Inflammatory macrophage (primary cell): ENCODE measurements at places on chromosomes 12 and 14.
A peak's percentile ranks its signal among the peaks of the same experiment; 100 is the strongest.

DNA sequence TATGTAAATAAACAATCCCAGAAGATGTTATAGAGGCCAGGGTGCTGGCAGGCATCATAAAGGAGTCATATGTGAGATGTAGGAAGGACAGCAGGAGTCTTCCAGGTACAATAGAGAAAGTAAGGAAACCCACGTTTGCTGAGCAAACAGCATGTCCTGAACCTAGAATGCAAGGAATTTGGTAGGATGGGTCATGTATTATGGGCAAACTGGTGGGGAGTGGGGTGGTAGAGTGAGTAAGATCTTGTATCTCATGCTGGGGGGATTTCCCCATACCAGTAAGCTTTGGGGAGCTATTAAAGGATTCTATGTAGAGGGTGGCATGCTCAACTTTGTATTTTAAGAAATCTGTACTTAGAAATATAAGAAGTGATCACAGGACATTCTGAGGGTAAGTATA is 41.0 kb downstream of the CDKL1 start:
- no peak for DNase-seq

GRCh38 chr12:92624236-92624635 is 78.6 kb upstream of the PLEKHG7 start:
- DNase-seq, result no peak

DNA sequence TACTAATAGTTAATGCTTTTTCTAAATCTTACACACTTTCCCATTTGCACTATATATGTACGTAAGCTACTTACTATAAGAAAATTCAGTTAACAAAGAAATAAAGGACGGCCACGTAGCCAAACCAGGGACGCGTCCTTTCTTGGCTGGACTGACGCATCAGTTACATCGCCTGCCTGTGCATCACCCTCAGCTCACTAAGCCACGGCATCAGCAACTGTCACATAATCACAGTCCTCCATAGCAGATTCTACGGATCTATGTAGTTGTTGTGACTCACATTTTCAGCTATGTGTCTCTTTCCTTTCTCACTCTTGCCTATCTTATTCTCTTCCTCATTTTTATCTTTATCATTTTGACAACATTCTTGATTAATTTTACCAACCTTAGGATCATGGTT is 38.1 kb upstream of the C12orf50 start:
- DNase-seq, result no peak

- no peak for DNase-seq
Measured at GRCh38 chr12:42985506-42985905, 396.0 kb upstream of the PRICKLE1 start.

DNA sequence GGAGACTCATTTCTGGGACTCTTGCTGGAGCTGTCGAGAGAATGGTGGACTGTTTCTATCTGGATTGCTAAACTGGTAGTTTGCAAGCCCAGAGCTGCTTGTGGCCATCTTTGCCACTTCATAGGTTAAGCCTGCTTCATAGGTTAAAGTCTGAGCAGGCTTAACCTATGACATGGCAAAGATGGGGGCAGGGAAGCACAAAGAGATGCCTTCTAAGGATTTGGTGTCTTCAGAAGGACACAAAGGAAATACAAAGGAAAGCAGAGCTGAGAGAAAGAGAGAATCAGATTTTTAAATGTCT is 78.4 kb upstream of the MAX start:
- DNase-seq, result no peak

DNA sequence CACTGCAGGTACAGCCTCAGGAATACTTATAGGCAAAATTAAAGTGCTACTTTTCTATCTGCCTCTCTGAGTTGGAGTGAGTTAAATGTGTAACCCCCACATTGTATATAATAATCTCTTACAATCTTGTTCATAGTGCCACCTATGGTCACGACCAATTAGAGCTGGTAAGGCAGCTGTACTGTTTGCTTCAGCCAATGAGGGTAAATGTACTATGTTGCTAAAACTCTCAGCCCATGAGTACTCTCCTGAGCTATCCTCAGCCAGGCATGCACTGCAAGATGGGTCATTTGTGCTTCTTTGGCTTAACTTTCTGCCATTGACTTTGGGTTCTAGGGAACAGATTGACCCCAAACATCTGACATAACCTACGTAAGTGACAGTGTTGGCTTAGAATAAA is 15.0 kb upstream of the MDM2 start:
- DNase-seq, result peak; percentile 85

DNA sequence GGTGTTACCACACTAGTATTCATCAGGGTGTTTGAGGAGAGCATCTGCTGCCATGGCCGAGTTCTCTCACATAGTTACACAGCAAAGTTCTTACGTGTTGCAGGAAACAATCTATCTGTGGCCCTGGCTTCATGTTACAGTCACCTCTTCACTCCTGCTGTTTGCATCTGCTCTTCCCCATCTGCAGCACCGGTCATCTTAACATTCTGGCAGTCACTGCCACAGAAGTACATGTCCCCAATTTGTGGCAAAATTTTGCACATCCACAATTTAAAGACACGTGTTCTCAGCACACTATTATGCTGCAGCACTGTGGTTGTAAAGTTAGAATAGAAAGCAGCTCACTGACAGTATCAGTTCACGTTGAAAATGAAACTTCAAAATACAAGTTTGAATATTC is 23.2 kb downstream of the MAPK1IP1L start:
- DNase-seq, result no peak

DNA sequence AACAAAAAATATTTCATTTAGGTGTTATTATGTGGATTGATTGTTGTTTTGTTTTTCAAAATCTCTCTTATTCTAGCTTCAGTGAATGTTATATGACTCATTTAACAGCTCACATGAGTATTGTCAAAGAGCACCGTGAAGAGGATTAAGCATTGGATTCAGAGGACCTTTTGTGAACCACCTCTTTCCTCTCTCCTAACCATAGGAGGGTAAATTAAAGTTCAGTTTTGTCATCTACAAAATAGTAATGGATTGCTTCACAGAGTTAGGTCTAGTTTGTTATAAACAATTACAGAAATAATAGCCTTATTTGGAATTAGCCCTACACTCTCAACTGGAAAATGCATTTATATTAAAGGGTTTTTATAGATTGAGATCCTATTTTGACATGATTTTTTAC is 962 bp upstream of the KERA start:
- DNase-seq, result no peak

DNA sequence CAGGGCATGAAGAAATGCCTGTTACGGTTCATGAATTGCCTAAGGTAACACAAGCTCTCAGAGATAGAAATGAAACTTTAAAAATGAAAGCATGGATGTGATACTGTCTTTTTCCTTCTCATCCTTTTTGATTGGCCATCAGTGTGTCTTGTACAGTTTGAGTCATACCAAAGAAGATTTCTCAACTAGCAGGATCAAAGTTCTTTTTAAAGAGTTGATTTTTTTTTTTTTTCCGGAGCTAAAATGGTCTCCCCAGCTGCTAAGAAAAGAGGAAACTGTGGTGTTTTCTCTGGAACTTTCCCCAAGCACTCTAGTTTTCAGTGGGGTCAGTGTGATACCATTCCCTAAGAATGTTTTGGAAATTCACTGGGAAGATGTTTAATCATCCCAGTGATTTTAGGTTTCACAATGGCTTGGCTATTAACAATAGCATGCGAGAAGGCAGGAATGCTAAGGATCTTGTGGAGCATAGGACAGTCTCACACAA is 105.0 kb downstream of the ETNK1 start:
- DNase-seq, result peak; percentile 15

DNA sequence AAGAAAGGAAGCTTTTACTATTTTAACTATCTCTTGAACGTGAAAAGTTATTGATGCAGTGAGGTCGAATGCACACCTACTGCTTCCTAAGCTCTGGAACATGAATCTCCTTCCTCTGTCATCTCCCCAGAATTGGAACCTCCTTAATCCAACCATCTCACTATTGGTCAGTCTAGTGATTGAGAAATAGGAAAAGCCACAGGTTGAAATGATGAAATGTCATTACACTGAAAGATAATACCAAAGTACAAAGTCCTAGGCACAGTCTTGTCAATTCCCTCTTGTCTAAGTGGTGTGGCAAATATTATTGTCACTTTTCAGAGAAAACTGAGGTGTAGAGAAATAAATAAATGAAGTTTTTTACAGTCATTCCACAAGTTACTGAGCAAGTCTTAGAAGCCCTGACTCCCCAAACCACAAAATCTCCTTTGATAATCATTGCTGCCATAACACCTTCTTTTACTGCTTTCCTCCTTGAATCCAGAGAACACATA is 19.5 kb upstream of the HIGD1C start:
- no peak for DNase-seq

GRCh38 chr14:64734990-64735389 is 30.8 kb downstream of the PLEKHG3 start:
- no peak for DNase-seq

DNA sequence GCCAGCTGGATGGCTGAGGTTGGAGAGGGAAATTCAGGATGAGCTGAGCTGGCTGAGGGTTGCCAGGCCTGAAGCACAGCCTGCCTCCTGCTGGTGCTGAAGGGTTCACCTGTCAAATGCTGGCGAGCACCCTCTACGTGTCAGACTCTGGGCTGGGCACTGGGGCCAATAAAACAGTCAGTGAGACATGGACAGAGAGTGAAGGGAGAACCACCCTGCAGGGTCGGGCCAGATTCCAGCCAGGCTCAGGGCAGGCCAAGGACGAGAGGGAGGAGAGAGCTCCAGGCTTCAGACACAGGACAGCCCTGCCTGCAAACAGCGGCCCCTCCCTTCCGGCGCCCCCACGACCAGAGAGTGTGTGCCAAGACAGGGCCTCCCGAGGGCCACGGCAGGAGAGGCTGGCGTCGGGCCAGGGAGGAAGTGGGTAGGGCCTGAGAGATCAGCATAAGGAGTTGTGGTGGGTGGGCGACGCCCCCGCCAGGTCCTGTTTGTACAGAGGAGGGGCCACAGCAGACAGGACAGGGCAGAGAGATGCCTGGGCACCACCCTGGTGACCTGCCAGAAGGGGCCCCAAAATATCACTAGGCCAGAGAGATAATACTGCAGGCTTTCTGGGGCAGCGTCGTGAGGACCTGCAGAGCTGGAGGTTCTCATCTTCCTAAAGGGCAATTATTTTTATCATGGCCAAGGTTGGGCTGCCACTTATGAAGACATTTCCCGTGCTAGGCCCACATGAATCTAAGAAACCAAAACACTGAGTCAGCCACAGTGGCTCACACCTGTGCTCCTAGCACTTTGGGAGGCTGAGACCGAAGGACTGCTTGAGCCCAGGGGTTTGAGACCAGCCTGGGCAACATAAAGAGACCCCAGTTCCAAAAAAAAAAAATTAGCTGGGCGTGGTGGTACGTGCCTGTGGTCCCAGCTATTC is 73.1 kb upstream of the GPR68 start:
- peak; percentile 80 for DNase-seq

DNA sequence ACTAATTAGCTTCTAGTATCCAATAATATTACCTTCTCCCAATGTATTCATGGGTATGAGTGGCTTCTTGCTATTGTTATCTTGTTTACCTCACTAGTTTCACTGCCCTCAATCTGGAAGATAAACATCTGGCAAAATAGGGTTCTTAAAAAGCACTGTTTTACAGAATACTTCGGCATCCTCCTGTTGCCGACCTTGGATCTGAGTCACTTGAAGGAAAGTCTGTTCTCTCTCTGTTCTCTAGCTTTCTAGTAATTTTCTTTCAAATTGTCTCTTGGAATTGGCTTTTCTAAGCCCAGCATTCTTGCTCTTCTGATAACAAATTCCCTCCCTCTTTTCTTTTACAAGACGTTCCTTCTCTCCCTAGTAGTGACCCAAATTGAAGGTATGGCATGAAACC is 189.5 kb downstream of the KITLG start:
- DNase-seq, result no peak

DNA sequence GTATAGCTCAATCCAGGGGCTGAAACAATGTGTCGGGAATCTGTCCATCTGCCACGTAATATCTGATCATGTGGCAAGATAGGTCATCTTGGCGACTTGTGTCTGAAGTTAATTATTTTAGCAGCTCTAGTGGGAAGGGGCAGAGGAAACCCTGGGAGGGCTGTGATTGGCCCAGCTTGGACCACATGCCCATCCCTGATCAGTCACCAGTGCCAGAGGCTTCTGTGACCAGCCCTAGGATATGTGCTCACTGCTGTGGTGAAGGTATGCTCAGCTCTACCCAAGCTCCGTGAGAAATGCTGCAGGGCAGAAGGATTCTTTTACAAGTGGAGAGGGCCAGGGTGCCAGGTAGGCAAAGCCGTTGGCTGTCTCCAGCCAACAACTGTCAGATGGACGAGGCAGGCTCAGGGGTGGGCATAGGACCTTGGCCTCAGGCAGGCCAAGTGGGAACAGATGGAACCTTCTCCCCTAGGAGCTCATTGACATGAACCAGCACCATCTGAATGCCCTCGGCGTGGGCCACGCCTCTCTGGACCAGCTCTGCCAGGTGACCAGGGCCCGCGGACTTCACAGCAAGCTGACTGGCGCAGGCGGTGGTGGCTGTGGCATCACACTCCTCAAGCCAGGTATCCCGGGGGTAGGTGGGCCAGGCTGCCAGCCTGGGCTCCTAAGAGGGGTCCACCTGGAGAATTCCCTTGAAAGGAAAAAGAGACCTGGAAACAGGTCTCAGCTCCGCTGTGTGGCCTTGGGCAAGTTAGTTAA is 21.1 kb downstream of the MVK start:
- DNase-seq, result no peak

DNA sequence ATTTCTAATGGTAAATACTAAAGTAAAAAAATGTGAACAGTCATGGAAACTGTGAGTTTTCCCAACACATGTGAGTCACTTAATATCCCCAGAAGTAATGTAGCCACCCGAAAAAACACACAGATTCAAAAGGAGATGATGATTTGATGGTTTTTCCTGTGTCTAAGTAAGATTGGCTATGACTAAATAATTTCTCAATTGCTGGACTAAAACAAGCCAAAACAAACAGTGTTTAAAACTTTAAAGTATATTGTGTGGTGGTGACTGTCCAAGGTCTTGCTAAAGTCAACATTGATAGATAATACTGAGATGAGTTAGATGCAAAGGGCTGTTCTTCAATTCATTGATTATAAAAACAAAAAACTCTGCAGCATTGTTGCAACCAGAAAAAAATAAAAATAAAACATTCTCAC is 89.6 kb upstream of the SOX5 start:
- DNase-seq, result no peak

- DNase-seq, result no peak
Measured at GRCh38 chr12:77893918-77894317, 63.2 kb downstream of the NAV3 start.

DNA sequence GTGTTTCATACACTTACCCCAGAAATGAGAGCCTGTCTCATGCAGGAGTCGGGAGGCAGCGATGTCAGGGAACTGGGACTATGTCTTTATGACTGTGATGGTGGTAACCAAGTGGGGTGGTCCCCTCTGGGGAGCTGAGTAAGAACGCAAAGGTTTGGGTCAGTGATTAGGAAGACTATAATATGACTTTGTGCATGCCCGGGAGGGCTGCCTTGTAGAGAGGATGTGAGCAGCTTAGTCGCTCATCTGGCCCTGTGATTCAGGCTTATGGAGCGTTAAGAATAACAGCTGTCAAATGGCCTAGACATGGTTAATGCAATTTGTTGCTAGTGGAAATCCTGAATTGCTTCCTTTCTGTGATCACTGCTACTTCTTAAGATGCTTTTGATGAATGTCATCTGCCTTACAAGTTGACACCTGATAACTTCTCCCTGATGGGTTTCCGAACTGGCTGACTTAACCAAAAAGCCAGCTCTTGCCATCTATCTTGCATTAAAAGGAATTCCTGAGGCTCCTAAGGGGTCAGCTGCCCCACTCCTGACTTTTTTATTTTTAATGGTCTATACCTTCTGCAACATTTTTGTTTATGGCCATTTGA is 35.4 kb upstream of the AACS start:
- DNase-seq, result no peak
